Tongue (tissue), 3 donors: ENCODE measurements at places on chromosomes 1 and 21.

GRCh38 chr21:35855484-35855883 lies 204.8 kb downstream of the SETD4 start:
- DNase-seq = no peak

- DNase-seq = peak; percentile 96
These were observed 65.2 kb upstream of the TARBP1 start for GRCh38 chr1:234544087-234544579.

DNA sequence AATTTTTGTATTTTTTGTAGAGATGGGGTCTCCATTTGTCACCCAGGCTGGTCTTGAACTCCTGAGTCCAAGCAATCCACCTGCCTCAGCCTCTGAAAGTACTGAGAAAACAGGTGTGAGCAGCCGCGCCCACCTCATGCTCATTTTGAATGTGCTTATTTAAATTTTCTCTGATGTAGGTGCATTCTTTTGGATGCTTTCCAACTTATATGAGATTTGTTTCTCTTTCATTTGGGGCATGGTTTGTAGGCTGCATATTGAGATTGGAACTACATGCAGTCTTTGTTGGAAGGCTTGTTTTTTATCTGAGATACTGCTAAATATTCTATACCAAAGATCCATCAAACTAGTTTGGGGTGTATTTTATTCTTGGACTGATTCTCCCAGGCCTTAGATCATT lies 81.0 kb upstream of the IVNS1ABP start:
- no peak for DNase-seq

- no peak for DNase-seq
These were observed 58.3 kb upstream of the ANGPTL3 start for GRCh38 chr1:62539028-62539447.

DNA sequence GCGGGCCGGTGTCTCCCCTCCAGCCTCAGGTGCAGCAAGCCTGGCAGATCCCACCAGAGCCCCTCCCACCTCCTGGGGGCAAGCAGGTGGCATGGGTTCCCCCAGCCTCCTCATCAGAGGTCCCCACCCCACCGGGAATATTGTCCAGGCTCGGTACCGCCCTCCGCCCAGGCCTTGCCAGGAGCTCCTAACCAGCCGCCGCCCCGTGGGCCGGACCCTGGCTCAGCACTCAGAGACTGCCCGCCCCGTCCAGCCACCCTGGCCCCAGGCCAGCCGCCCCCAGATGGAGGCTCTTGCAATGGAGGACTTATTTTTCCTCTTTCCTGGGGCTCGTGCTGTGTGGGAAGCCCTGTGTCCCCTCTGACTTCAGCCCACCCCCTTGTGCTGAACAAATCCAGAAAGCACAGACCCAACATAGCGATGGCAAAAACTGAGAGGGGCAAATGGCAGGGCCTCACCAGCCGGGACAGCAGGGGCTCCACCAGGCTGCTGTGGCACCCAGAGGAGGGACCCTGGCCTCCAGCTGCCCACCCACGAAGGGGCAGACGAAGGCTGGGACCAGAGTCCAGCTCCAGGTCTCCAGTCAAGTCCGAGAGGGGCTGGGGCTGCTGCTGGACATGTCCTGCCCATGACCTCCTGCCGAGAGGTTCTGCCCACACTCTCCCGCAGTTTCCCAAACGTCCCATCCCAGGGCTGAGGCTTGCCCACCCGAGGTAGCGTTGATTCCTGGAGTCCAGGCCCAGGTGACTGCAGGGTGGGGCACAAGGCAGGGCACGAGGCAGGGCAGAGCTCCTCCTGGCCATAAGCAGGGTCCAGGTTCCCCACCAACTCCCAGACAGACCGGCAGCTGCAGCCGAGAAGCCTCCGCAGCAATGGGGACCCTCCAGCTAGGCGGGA lies 7.5 kb downstream of the MEGF6 start:
- DNase-seq = no peak

DNA sequence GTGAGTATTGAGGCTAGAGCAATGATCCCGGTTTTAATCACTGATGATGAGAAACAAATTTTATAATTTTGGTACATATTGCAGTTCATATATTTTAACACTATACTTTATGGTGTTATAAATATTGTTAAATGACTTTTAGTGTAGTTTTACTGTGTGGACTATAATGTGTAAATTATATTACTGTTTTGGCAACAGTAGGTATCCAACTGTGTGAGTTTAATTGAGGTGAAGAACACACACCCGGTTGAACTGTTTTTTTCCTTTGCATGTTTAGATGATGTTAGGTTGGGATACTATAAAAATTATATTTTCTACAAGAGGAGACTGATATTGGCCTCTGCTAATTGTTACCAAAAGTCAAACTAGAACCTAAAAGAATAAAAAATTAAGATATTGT lies 166.5 kb downstream of the SDCCAG8 start:
- DNase-seq = no peak

DNA sequence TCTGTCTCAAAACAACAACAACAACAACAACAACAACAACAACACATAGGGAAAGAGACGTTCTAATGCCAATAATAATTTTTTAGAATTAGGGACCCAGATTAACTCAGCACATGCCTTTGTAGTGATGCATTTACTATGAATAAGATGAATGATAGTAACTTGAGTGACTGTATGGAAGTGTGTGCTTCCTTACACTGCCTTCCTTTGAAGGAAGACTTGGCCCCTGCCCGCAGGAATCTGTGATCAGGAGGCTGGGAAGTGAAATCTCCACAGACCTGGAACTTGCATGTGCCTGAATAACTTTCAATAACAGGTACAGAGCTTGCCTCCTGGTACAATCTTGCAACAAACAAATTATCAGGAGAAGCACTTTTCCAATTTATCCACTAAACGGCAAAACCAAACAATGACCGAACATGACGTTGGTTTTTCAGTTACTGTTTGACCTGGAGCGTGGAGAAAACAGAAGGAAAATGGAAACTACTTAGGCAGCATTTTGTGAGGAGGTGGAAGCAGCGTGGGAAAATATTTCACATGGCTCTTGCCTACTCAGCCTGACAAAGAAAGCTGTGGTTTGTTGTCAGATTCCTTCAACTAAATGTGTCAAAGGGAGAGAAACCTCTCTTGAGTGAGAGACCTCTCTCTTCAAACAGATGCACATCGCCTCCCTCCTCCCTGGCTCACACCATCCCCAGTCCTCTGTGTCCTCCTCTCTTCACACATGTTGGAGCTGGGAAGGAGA lies 10.1 kb upstream of the ABCA4 start:
- DNase-seq = no peak

DNA sequence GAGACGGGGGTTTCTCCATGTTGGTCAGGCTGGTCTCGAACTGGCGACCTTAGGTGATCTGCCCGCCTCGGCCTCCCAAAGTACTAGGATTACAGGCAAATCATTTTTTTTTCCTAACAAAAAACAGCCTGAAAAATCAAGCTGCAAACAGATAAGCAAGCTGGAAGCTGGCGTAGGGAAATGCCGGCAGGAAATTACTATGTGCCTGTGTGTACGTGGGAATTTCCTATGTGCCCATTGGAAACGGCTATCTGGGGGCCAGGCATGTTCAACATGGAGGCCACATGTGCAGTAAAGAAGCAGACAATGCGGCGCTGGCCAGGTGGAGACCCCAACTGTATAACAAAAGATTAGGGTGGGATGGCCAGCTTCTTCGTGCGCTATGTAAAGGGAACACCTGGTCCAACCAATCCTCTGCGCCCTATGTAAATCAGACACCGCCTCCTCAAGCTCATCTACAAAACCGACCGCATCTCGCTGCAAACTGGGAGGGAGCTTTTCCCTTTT lies 9.1 kb upstream of the AADACL4 start:
- DNase-seq = no peak

DNA sequence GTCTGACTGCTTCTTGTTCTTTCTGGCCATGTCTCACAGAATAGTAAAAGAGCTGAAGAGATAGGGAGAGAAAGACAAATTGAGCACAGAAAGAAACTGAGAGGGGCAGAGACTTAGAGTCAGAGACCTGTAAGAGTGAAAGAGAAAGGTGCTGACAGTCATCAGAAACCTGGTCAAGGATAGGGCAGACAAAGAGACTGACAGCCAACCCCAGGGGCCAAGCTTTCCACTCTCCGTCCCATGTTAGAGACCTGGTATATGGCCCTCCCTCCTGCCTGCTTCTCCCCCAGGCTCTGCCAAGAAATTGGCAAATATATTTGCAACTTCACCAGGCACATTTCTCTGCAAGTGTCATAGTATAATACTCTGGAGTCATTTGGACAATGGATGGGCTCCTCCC lies 64.6 kb downstream of the RHBG start:
- DNase-seq = no peak

GRCh38 chr1:41046347-41046775 lies 24.8 kb upstream of the SLFNL1 start:
- no peak for DNase-seq

DNA sequence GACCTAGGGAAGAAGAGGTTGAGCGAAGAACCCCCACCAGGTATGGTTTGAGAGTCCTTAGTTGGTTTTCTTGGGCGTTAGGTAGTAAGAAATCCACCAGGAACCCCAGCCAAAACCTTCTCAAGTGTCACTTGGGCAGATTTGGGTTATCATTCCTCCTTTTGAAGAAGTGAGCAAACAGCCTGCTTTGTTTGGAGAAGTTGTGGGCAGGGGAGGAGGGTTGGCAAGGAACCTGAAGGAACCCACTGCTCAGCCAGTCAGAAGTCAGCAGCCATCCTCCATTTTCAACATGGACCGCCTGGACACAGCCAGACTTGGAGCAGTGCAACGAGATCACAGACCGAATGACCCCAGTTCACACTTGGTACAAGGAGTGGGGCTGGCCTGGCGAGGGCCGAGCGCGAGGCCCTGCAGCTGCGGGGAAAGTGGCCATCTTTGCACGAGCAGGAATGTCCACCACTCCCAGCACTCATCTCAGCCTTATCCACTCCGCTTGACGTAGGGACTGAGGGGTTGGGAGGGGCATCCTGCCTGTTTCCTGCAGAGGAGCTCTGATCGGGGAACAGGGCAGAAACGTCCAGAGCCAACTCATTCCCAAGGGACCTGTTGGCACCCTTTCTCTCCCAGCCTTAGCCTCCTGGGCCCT lies 7.2 kb downstream of the ADPRS start:
- no peak for DNase-seq

GRCh38 chr1:84319662-84320061 lies 18.2 kb downstream of the SAMD13 start:
- DNase-seq = no peak

GRCh38 chr1:180112984-180113647 lies 41.6 kb upstream of the QSOX1 start:
- DNase-seq = peak; percentile 13

DNA sequence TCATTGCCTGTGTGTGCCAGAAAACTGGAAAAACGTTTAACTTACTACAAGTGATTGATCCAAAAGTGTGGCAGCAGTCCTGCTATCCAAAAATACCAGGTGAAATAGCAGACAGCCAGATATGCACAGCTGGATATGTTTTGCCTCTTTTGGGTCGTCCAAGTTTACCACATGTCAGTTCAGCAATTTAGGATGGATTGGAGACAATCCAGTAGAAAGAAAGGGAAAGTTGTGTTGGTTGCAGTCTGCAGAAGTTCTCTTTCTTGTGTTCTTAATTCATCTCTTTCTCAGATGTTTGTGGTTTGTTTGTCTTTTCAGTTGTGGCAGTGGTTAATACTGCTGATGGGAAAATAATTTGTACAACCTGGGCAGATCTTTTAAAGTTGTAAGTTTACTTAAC lies 645.0 kb downstream of the PTPRC start:
- peak; percentile 75 for DNase-seq

DNA sequence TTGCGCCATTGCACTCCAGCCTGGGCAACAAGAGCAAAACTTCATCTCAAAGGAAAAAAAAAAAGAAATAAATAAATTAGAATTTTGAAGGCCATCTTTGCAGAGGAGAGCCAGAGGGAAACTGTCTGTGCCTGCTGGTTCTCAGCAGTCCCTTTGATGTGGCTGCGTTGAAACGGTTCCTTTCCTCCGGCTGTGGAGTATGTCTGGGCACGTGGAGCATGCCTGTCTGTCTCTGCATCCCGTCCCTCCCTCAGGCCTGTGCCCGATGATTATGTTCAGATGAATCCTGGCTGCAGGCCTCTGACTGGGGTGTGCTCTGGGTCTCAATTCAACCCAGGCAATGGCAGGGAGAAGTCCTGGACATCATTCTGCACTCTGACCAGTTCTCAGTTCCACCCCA lies 33.4 kb downstream of the KIAA1614 start:
- DNase-seq = no peak

DNA sequence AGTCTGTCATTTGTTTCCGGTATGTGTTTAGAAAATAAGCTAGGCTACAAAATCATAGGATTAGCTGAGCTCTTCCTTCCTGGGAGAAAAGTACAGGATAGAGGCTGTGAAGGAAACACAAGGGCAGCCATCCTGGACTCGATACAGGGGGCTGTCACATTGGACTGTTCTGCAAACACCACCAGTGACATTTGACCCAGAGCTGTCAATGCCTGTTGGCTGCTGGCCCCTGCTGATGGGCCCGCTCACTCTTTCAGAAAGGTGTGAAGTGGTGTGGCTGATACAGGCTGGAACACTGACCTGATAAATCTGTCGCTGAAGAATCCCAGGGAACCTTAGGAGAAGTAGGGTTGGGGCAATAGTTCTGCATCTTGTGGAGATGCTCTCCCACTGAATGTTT lies 183.1 kb downstream of the RHOU start:
- no peak for DNase-seq

- no peak for DNase-seq
These were observed 3.0 kb downstream of the SLC44A3 start for GRCh38 chr1:94823116-94823515.

DNA sequence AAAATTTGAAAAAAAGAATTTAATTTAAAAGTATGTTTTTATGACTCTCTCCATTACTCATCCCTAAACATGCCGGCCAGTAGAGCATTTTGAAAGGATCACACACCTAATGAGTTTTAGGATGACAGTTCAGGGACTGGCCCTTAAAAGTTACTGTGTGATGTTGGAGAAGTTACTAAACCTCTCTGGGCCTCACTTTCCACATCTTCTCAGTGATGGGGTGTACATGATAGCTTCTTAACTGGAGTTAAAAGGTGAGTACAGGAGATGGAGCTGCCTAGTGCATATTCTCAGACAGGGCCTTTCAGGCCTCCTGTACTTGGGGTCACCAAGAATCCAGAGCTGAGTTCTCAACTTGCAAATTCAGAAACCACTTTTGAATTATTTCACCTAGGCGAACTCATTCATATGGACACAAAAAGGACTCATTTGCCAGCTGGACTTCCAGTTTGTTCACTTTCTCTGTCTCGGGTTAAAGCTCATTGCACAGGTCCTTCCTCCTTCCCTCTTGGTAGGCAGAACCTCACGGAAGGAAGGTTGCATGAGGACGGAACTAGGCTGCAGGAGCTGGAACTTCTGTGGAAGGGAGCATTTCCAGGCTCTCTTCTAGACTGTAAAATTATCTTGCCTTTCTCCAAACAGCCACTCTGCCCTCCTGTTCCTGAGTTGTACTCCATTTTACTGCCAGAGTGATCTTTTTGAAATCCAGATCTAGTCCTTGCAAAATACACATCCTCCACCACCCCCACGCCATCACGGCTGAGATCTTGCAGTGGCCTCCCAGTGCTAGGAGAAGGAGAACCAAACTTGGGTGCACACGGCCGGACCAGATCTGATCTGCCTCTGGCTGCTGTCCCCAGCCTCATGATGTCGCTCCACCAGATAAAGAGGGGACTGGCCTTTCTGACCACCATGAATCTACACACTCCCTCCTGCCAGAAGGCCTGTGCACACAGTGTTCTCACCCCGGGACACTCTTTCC lies 4.3 kb upstream of the SLC30A1 start:
- DNase-seq = no peak
